Parietal lobe (tissue), 2 donors: ENCODE measurements at places on chromosomes 12 and 14. TPM values are rescaled to one million over a fixed set of nuclear protein-coding genes. Genes with fewer than 3 reads are reported as not detected.

ABCC9 gene
- 15.7 TPM for total RNA-seq

FOXG1 gene
- total RNA-seq = 80.4 TPM

CFAP54 gene
- 13.8 TPM for total RNA-seq

RPS6KL1 gene
- 47.0 TPM for total RNA-seq

FAIM2 gene
- 37.2 TPM for total RNA-seq

R3HDM2 gene
- 38.5 TPM for total RNA-seq
